H4 (cell line): ENCODE measurements at places on chromosomes 11 and 22. TPM values are rescaled to one million over a fixed set of nuclear protein-coding genes. Genes with fewer than 3 reads are reported as not detected.

ANGPTL5 gene
- total RNA-seq, result not detected in 2 replicates

DNA sequence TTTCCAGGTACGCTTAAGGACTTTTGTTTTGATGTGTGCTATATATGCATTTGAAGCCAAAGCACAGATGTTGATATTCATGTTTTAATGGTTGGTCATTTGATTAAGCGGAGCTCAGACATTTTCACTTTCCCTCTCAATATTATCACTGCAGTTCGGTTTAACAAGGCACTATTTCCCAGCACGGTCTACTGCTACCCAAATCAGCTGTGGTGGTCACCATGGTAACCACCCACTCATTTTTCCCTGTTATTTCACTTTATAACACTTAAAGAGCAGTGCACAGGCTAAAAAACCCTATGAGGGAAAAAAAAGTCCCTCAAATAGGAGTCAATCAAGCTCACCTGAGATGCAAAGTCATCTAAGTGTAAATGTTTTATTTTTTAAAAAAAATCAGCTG, 439.6 kb upstream of the CCDC90B start:
- DNase-seq, result no peak

FADD gene
- total RNA-seq, result 23.2 and 35.2 TPM in 2 replicates

DNA sequence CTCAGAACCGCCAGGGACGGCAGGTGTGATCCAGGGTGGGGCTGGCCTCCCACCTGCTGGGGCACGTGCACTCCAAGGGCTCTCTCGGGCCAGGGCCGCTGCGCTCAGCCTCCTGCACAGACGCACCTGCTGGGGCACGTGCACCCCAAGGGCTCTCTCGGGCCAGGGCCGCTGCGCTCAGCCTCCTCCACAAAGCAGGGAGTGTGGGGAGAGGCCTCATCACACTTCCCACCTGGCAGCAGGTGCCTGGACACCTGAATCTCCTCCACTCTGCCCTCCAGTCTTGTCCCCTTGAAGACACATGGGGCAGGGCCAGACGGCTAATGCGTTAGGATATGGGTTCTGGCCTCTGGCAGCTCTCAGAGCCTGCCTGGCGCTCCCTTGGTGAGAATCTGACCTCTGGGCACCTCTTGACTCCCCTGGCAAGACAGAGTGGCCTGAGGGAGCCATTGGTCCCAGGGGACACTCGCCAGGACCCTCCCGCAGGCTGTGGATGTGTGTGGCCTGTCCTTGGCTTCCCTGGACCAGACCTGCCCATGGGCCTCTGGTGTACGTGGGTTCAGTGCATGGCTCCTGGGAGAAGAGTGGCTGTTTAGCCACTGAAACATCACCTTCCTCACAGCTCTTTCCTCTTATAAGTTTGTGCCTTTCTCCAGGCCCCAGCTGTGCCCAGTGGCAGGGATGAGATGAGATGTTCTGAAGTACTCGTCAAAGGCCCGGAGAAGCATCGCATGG, 73.5 kb downstream of the BRD1 start:
- no peak for DNase-seq

SOX10 gene
- not detected in 2 replicates for total RNA-seq

GRCh38 chr11:72583177-72583553, 91.1 kb downstream of the PDE2A start:
- no peak for DNase-seq
